ENCODE measurements at places on chromosomes 7 and 10. TPM values are rescaled to one million over a fixed set of nuclear protein-coding genes. Genes with fewer than 3 reads are reported as not detected.

The OLAH gene
- total RNA-seq: 3.1 TPM

The PVRIG gene
- not detected for total RNA-seq

The CTBP2 gene
- 68.8 TPM for total RNA-seq

The FFAR4 gene
- total RNA-seq: not detected

The C7orf33 gene
- not detected for total RNA-seq

The EPHA1 gene
- total RNA-seq: 0.33 TPM

The CNPY1 gene
- not detected for total RNA-seq

The TSPAN12 gene
- 33.7 TPM for total RNA-seq

The ANKRD30A gene
- not detected for total RNA-seq

The TBX20 gene
- total RNA-seq: not detected

The IDI2 gene
- not detected for total RNA-seq

The STAG3 gene
- 0.33 TPM for total RNA-seq

The RBM20 gene
- 1.4 TPM for total RNA-seq

The BRI3 gene
- 77.3 TPM for total RNA-seq

The BCCIP gene
- 41.2 TPM for total RNA-seq

The IL6 gene
- total RNA-seq: 1.8 TPM

The ZNF488 gene
- total RNA-seq: 0.25 TPM

The GNB2 gene
- 380 TPM for total RNA-seq

The KEL gene
- total RNA-seq: 0.13 TPM

The SPDYE1 gene
- not detected for total RNA-seq

The C10orf62 gene
- total RNA-seq: 0.13 TPM

The ZNF727 gene
- not detected for total RNA-seq

The YKT6 gene
- total RNA-seq: 102 TPM

The SUGCT gene
- total RNA-seq: 7.2 TPM
